Progenitor cell of endocrine pancreas (in vitro differentiated cells): ENCODE measurements at places on chromosomes 3 and 15. TPM values are rescaled to one million over a fixed set of nuclear protein-coding genes. Genes with fewer than 3 reads are reported as not detected.

The HYPK gene
- 14.6 and 20.0 TPM in 2 replicates for total RNA-seq

The UBE2E2 gene
- 32.5 and 41.5 TPM in 2 replicates for total RNA-seq

The SH2D7 gene
- not detected in 2 replicates for total RNA-seq

DNA sequence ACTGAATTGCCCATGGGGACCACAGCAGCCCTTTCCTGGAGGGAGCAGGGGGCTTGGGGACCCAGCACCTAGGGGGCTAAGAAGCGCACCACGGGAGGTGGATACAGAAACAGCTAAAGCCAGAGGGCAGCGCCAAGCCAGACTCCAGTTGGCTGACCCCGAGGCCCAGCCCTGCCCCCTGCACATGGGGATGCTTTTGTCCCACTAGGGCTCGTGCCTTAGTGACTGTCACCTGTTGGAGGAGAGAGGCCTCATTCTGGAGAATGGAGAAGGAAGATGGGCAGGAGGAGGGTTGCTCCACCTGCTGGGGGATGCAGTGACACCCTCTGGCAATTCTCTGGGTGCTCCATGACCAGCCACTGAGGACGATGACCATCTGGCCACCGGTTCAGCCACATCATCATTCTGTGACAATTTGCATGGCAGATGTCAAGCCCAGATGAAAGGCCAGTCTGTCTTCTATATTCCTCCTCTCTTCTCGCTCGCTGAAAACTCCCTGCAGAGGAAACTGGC lies 167.8 kb upstream of the TLE3 start:
- H3K27me3 ChIP-seq, result peaks cover 69% of the 10 kb centered on the region
- H3K27ac ChIP-seq, result no peak overlapping the region
- no peak overlapping the region for H3K4me3 ChIP-seq
- H3K36me3 ChIP-seq, result no peaks in the 10 kb centered on the region

DNA sequence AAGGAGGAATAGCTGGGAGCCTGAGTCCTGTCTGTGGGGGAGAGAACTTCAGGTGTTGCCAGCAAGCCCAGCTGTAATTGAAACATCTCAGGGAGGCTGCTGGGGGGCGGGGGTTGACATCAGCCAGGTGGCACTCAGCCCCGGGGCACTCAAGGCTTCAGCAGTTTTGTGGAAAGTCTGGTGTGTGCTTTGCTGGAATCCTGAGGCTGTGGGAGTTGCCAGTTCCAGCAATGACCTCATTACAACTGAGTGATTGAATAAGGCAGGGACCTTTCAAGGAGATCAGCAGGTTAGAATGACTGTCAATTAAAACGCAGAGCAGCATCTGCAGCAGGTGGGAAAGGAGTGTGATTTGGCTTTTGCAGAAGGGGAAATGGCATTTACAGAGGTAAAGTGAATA lies 75.7 kb downstream of the FAM43A start:
- H3K36me3 ChIP-seq, result no peaks in the 10 kb centered on the region
- no peak overlapping the region for H3K4me3 ChIP-seq
- DNase-seq, result no peak
- H3K4me1 ChIP-seq, result no peaks in the 10 kb centered on the region

DNA sequence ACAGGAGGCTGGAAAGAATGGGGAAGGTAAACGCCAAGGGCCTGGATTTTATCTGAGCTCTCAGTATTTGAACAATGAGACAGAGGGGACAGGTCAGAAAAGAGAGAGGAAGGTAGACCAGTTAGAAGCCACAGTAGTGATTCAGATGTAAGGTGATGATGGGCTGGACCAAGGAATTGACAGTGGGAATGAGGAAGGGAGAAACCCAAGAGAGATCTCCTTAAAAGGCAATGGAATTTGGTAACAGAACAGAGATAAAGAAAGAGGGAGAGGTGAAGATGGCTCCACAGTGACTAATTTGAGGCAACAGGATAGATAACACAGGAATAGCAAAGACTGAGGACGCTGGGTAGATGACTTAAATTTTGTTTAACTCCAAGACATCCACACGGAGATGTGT lies 11.4 kb upstream of the HEG1 start:
- no peak for DNase-seq
- peaks cover 15% of the 10 kb centered on the region for H3K4me1 ChIP-seq
- peaks cover 9% of the 10 kb centered on the region for H3K27me3 ChIP-seq
- H3K27ac ChIP-seq, result peak overlapping the region; percentile 47
- no peak overlapping the region for H3K4me3 ChIP-seq
- no peaks in the 10 kb centered on the region for H3K36me3 ChIP-seq

GRCh38 chr3:165081183-165081582 lies 2.9 kb upstream of the SI start:
- H3K27me3 ChIP-seq, result no peaks in the 10 kb centered on the region
- no peaks in the 10 kb centered on the region for H3K4me1 ChIP-seq

- no peak for DNase-seq
- H3K27me3 ChIP-seq, result no peaks in the 10 kb centered on the region
- no peaks in the 10 kb centered on the region for H3K4me1 ChIP-seq
- peaks cover 3% of the 10 kb centered on the region for H3K36me3 ChIP-seq
- no peak overlapping the region for H3K27ac ChIP-seq
These were observed 231.2 kb downstream of the MBNL1 start for GRCh38 chr3:152499791-152500385.

- no peak for DNase-seq
- no peak overlapping the region for H3K27ac ChIP-seq
- no peak overlapping the region for H3K4me3 ChIP-seq
- H3K4me1 ChIP-seq, result no peaks in the 10 kb centered on the region
- no peaks in the 10 kb centered on the region for H3K27me3 ChIP-seq
- H3K36me3 ChIP-seq, result peaks cover 15% of the 10 kb centered on the region
These were observed 25.5 kb downstream of the RFT1 start for GRCh38 chr3:53104762-53105161.

DNA sequence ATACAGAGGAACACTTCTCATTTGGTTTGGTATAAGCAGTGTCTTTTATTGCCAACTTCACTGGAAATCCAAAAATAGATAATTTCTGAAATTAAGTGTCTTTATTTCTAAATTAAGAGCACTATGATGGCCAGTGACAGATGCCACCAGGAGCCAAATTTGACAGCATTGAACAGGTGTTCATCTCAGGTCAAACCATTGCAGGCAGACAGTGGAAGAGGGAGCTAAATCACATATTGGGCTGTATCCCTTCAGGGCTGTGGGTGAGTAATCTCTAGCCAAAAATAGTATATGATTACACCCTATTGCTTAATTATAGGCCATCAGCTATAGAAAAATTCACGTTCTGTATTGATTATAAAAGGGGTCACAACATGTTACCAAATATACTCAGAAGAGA lies 457.7 kb downstream of the NAALADL2 start:
- no peaks in the 10 kb centered on the region for H3K27me3 ChIP-seq
- no peak overlapping the region for H3K4me3 ChIP-seq
- H3K36me3 ChIP-seq, result no peaks in the 10 kb centered on the region
- no peak overlapping the region for H3K27ac ChIP-seq

GRCh38 chr3:102481050-102481449 lies 46.2 kb downstream of the ZPLD1 start:
- H3K27me3 ChIP-seq, result no peaks in the 10 kb centered on the region
- H3K4me3 ChIP-seq, result no peak overlapping the region
- H3K4me1 ChIP-seq, result peaks cover 29% of the 10 kb centered on the region
- DNase-seq, result no peak
- H3K36me3 ChIP-seq, result no peaks in the 10 kb centered on the region
